Right lobe of liver (tissue), 6 donors: ENCODE measurements at places on chromosomes 16 and 17.

GRCh38 chr16:58678716-58679115, 5.9 kb downstream of the SLC38A7 start:
- peak; percentile 58 for DNase-seq

DNA sequence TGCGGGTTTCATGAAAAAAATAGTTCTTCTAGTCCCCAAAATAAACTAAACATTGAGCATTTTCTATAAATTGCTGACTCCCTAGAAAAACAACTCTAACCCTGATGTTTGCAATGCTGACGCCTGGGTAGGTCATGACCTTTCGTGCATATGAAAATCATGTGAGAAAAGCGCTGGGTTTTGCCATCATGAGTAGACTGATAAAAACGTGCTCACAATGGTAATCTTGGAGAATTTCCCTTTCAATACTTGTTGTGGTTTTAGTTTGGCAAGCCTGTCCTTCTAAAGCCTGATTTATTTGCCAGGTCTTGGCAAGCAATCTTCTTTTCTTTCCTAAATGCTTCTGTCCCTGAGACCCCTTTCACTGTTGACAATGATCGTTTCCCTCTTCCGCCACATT, 4.0 kb upstream of the CLEC10A start:
- peak; percentile 21 for DNase-seq

DNA sequence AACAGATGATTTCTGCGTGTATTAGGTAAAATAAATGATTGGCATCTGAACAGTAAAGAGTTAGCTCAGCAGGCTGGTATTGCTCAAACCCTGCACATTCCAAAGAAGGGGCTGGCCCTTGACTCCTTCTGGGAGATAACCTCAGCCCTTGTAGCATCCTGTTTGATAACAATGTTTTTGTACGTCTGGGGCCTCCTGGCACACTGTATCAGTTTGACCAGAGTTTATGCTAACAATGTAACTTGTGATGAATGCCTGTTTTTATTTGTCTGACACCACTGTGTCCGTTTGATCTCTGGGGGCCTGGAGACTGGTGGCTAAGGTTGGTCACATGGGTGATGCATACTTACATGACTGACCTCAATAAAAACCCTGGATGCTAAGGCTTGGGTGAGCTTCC, 43.8 kb upstream of the NDRG4 start:
- DNase-seq: no peak

DNA sequence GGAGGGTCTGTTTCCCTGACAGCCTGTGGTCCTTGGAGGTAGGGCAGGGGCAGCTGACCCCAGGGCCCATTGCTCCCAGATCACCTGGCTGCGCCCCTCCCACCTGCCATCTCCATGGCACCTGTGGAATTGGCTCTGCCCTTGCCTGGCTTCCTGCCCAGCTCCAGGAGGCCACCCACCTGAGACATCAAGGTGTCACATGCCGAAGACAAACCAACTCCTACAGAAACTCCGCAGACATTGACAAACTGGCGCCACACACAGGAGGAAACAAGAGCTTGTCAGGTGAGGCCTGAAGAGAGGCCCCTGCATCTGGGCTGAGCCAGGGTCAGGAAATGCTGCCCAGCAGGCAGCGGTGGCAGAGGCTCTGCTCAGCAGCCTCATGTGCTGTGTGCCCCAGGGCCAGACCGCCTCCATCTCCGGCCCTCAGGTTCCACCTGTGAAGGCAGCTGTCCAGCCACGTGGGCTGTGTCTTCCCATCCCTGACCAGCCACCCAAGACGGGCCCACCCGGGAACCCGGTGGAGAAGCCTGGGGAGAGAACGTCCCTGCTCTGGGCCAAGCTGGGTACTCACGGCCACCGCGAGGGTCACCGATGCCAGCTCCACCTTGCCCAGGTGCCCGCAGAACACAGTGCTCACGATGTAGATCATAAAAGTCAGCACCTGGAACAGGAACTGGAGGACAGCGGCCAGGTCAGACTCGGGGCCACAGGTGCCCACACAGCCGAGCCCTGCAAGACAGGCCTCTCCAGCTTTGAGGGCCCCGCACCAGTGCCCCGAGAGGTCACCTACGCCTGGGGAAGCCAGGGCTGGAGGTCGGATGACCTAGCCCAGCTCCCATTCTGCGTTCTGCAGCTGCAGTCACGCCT, 1.6 kb downstream of the SLC47A2 start:
- no peak for DNase-seq

- DNase-seq: no peak
Measured at GRCh38 chr16:56742030-56742984, 12.4 kb downstream of the NUP93 start.

DNA sequence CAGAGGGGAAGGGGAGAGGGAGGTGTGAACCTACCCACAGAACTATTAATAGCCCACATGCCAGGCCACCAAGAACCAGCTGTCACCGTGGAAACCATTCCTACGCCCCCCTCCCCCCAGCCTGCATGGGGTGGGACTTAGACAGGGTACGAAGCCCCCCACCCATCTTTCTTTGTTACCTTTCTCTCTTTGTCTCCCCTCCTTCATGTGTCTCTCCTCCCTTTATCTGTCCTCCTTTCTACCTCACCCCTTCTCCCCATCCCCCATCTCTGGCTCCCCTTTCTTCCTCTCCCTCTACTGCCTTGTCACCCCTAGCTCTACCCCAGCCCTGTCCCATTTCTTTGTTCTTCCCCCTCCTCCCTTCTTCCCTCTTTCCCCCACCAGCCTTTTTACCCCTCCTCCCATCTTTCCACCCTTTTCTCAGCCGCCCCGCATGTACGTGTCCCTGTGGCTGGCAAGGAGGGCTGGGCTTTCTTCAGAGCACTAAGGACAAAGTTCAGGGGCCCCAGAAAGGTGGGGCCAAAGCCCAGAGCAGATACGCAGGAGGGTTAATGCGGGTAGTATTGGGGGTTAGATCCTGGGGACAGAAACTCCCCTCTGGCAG, 8.0 kb downstream of the THRA start:
- DNase-seq: no peak

- DNase-seq: no peak
Measured at GRCh38 chr17:35942588-35943186, 826 bp downstream of the LYZL6 start.

DNA sequence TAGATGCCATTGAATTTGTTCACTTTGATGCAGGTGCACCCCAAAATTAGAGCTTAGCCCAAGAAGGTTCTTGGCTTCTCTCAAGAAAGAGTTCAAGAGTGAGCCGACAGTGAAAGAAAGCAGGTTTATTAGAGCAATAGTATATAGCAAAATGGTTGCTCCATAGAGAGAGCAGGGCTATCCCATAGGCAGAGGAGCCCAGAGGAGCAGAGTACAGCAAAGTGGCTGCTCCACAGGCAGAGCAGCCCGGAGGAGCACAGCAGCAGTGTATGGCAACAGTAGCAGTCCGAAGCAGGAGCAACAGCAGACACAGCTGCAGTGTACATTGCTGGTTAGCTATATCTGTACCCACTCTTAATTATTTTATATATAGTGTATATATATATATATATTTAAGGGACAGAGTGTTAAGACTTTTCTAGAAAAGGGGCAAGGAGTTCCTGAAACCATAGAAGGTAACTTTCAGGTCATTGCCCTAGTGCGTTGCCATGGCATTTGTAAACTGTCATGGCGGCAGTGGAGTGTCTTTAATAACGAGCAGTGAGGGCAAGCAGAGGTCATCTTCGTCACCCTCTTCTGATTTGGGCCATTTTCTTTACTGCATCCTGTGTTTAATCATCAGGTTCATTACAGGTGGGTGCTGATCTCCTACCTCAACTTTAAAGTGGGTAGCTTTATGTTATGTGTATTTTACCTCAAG, 222.7 kb downstream of the CYB561 start:
- no peak for DNase-seq

GRCh38 chr16:19882186-19882585, 2.5 kb downstream of the GPRC5B start:
- DNase-seq: no peak

GRCh38 chr17:18181358-18181757, 2.3 kb upstream of the ALKBH5 start:
- DNase-seq: no peak

DNA sequence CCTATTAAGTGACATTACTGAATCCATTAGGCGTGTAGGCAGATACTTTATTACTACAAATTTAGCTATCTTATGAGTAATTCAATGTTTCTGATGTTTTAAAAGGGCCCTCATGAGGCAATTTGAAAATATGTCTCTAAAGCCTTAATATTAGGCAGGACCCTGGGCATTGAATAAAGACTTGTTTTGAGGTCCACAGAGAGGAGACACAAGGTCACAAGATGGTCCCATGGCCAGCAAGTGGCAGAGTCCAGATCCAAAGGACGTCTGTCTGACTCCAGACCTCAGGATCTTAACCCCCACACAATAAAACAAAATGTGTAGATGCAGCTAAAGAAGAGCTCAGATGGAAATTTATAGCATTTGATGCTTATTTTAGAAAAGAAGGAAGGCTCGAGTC, 31.9 kb upstream of the HEATR6 start:
- no peak for DNase-seq

DNA sequence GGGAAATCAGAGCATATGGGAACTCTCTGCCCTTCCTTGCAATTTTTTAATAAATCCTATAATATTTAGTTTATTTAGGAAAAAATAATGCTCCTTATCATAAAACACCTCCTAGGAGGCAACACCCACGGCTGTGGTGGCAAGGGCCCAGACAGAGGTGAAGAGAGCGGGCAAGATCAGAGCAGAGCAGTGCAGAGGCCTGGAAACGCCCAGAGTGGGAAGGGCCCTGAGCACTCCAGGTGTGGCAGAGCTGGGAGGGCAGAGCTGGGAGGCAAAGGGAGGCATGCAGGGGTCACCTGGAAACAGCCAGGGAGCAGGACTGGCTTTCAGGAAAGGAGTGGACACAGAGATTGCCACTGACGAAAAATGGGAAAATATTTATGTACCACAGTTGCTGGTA, 17.3 kb downstream of the FBXO31 start:
- DNase-seq: no peak

GRCh38 chr16:24346734-24347133, 90.6 kb downstream of the CACNG3 start:
- no peak for DNase-seq

GRCh38 chr17:4329838-4330237, 36.6 kb downstream of the UBE2G1 start:
- DNase-seq: no peak

GRCh38 chr16:48446534-48446920, 61.3 kb upstream of the SIAH1 start:
- DNase-seq: no peak

DNA sequence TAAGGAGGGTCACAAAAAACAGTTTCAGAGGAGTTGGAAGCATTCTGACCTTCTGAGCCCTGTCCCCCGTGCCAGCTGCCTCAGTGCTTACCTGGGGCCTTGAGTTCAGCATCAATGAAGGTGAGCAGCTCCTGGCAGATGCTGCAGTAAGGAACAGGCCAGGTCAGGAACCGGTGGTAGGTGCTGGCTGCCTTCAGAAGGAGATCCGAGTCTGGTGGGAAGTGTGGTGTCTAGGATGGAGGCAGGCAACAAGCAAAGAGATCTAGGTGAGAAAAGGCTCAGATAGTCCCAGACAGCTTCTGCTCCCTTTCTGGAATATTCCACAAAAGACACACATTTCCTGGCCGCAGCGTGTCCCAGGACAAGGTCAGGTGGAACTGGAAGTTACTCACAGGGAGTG, 37.2 kb upstream of the PIK3R6 start:
- DNase-seq: no peak

DNA sequence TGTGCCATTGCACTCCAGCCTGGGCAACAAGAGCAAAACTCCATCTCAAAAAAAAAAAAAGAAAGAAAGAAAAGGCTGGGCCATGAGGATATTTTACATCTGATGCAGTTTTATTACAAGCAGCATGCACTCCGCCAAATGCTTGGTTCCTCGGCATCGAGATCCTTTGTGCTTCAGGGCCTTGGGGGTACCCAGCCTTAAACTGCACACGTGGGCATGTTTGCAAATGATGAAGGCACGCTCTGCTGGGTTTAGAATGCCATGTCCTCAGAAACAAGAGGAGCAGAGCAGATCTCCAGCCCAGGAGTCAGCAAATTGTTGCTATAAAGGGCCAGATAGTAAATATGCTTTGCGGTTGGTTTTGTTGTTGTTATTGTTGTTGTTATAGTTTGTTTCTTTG, 153.2 kb downstream of the KATNIP start:
- DNase-seq: peak; percentile 3

DNA sequence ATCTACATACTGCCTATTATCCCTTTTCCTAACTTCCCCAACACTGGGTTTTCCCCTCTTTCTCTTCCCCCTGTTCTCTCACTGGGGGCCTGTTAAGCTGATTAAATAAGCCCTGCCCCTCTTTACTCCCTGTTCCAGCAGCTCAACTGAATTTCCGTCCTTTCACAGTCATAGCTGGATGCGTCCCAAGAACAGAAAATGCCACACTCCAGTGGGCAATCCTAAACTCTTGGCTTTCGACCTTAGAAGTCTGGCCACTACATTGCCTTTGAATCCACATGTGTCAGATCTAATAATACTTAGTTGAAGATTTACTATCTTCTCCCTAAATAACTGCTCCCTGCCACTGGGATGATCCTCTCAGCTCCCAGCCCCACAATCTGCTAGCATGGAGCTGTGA, 34.5 kb downstream of the KCNJ16 start:
- no peak for DNase-seq

- peak; percentile 87 for DNase-seq
Measured at GRCh38 chr16:30740364-30741251, 7.6 kb upstream of the PHKG2 start.

GRCh38 chr16:29684679-29685078, 5.7 kb downstream of the QPRT start:
- DNase-seq: no peak

GRCh38 chr17:48514477-48514876, 16.3 kb downstream of the HOXB1 start:
- DNase-seq: no peak

- no peak for DNase-seq
Measured at GRCh38 chr17:67431249-67432015, 54.4 kb downstream of the PITPNC1 start.

GRCh38 chr16:85123891-85124635, 11.8 kb upstream of the CIBAR2 start:
- no peak for DNase-seq

GRCh38 chr17:29386760-29387159, 3.4 kb upstream of the TAOK1 start:
- no peak for DNase-seq
